ENCODE measurements at places on chromosomes 3 and 15.

GRCh38 chr3:80094589-80094988, 326.8 kb upstream of the ROBO1 start:
- no peak for DNase-seq

DNA sequence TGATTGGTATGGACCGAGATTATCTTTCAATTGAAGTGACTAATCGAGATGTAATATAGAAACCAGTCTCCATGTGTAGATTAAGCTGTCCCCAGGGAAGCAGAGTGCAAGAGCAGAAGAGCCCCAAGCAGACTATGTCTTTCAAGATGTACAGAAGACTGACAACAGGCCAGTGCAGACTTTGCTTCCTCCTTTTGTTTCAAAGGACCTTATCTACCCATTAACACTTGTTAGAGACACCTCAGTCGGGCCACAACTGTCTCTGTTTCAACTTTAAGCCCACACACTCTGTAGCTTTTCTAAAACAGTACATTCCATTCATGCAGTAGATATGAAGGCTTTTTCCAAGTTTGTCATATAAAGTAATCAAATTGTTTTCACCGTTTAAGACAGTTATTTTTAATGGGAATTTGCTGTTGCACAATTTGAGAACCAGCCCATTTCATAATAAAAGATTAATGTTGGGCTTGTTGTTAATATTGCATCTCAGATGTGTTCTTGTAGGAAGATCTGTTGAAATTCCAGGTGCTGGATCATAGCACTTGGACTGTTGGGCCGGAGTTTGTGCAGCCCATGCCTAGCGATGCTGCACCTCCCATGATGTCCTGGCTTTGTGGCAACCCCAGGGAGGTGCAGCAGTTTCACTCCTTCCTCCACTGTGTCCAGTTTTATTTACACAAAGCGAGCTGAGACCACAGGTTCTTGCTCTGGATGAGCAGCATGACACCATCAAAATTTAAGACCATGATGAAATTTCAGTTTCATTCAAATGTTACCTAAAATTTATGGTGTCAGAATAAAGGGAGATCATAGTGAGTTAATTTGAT, 12.4 kb downstream of the GORASP1 start:
- DNase-seq = no peak

DNA sequence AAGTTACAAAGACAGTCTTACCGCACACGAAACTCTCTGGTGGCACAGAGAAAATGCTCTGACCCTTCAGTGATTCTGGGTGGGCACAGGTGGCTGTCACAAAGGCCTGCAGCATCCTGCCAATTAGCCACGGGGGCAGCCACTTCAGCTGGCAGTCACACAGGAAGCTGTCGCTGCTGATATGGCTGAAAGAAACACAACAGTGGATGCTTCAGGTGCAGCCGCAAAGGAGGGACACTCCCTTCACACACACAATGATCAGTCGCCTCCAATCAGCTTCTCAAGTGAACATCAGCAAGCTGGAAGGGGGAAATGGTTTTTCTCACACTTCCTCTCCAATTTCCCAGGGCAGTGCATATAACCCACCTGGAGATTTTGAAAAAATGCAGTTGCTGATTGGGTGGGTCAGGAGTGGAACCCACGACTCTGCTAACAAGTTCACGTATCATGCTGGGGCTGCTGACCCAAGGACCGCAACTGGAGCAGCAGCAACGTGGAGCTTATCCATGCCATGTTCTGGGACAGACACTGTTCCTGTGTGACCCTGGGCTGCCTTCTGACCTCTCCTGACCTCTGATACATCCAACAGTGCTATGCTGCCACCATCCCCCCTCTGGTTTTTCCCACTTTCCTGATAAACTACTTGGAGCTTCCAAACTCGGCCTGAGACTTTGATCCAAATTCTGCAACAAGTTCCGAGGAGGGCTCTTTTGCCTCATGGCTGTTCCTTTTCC, 106.6 kb downstream of the LRIG1 start:
- no peak for DNase-seq

DNA sequence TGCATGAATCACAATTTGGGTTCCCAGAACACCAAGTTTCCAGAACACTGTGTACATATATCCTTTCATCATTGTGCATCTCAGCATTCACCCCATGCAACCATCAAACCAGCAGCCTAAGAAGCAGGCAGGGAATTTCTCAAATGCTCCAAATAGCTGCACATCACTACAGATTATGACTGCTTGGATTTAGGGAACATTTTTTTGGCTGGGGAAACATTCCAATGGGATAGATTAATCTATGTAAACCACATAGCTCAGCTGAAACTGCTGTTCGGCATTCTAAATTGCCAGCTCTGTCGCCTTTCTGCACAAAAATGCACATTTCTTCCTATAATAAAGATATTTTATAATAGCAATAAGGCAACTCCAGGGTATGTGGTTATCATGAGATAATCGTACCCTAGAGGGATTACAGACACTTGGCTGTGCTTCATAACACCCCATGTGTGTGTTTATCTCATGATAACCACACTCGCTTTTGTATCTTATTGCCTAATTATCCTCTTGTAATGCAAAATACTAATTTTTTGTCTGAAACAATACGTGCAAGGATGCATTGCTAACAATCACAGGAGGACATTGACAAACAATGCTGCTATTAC, 483.7 kb upstream of the DPH6 start:
- no peak for DNase-seq

DNA sequence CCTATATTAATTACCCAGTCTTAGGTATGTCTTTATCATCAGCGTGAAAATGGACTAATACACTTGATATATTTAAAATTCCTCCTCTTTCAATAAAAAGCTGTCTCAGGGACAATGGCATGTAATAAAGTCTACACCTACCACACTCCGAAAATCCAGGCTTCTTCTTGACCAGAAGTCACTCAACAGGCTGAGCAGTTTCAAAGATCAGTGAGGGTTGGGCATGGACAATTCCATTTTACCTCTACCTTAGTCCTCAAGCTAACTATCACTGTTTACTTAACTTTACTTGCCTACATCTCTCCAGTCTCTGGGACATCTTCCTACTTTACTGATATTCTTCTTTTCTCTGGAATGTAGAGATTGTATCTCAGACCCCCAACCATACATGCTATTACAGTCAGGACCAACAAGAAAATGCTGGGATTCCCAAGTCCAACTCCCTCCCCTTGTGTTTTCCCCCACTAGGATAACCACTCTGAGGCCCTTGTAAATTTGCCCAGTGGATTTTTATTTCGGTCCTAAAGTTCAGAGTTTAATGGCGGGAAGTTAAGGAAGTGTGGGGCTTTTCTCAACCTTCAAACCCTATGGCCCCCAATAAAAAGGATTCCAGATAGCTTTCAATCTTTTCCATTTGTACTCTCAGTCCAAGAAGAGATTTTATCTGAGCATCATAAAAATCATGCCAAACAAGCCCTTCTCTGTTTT, 137.1 kb upstream of the TSC22D2 start:
- DNase-seq = no peak

GRCh38 chr15:70197318-70197944, 99.7 kb upstream of the TLE3 start:
- DNase-seq = no peak

- no peak for DNase-seq
Observed at GRCh38 chr3:124318014-124318413, 326.1 kb upstream of the ROPN1 start.

- DNase-seq = peak; percentile 44
Observed at GRCh38 chr15:57384816-57385215, 8.5 kb downstream of the CGNL1 start.

- DNase-seq = no peak
Observed at GRCh38 chr3:160601288-160601687, 35.9 kb upstream of the KPNA4 start.

- DNase-seq = no peak
Observed at GRCh38 chr3:54171509-54171908, 49.2 kb downstream of the CACNA2D3 start.

- peak; percentile 20 for DNase-seq
Observed at GRCh38 chr3:33058765-33059164, 38.2 kb downstream of the GLB1 start.

DNA sequence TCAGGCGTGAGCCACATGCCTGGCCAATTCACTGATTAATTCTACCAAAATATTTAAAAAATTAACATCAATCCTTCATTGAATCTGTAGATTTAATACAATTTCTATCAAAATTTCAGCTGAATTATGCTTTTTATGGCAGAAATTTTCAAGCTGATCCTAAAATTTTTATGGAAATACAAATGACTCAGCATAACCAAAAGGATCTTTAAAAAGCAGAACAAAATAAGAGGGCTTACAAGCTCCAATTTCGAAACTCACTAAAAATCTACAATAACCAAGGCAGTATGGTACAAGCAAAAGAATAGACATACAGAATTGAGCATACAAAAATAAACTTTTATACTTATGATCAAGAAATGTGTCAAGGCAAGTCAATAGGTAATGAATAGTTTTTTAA, 180.4 kb upstream of the CTNNB1 start:
- DNase-seq = no peak

DNA sequence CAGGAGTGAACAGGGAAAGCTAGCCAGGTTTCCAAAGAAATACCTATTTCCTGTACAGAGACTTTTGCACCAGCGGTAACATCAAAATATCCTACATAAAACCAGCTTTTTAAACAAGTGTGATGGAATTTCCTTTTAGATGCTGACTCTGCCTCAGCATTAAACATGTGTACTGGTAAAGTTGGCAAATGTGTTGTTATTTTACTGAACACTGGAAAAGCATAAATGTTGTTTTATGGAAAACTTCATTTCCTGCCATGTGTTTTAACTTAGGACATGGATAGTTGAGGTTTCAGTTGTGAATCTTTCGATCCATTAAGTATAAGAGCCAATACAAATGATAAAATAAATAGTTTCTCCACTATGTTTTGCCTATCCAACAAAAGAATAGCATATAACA, 15.7 kb downstream of the OXNAD1 start:
- no peak for DNase-seq

DNA sequence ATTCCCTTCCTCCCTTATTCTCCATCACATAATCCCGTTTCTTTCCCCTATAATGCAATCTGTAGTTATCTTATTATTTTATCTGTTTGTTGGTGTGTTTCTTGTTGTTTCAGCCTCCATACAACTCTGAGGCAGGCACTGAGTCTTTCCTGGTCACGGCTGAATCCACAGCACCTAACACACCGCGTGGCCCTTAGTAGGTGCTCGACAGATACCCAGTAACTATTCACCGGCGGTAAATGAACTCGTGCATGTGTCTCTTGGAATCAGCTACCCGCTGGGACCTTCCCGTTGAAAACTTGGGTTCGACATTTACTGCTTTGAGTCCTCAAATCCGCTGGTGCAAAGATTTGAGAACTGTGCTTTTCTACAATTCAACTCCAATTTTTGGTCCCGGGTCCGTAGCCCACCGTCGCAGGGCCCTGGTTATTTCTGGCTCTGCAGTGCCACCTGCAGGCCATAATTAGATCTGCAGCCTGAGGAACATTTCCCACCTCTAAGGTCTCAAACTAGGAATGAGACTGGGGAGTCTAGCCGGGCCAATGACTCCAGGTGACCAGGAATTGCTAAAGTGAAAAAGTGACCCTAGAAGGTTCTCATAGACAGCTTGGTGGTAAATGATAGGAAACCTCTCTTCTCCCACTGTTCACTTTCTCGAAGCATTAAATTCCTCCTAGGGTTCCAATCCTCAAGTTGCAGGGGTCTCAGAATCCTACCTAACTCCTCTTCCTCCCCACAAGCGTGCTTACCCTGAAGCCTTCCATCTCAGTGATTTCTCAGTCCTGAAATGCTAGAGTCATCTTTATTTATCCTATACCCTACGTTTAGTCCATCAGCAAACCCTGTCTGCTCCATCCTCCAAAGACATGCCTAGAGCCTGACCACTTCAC, 40.0 kb upstream of the TRH start:
- DNase-seq = peak; percentile 23
